ENCODE measurements at places on chromosomes 1 and 21.
A peak's percentile ranks its signal among the peaks of the same experiment; 100 is the strongest.

DNA sequence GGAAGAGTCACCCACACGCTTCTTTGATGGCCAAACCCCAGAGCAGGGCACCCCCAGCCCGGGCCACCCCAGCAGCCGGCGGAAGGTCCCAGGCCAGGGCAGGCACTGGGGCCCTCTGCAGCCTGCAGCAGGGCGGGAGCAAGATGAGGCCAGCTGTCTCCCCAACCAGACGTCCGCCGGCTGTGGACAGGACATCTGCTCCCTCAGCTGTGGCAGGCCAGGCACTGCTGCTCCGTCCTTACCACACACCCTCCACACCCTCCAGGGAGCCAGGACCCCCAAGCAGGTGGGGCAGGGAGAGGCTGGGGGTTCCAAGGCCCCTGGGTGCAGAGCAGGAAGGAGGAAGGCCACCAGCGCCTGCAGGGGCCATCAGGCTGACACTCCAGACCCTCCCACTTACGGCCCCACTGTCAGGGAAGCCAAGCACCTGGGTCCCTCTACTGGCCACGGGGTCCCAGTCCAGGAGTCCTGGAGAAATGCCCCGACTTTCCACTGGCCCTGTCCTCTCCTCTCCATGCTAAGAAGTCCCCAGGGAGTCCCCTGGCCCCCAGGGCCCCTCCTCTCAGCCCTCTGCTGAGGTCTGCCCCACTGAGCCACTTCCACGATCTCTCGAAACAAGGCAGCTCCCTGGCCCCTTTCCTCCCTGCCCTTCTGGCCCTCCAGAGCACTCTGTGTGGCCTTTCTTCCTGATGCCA lies 5.6 kb downstream of the WNT9A start:
- DNase-seq, result no peak
- H3K27ac ChIP-seq, result no peak overlapping the region
- peaks cover 10% of the 10 kb centered on the region for H3K4me1 ChIP-seq
- no peaks in the 10 kb centered on the region for H3K36me3 ChIP-seq
- H3K27me3 ChIP-seq, result no peaks in the 10 kb centered on the region

DNA sequence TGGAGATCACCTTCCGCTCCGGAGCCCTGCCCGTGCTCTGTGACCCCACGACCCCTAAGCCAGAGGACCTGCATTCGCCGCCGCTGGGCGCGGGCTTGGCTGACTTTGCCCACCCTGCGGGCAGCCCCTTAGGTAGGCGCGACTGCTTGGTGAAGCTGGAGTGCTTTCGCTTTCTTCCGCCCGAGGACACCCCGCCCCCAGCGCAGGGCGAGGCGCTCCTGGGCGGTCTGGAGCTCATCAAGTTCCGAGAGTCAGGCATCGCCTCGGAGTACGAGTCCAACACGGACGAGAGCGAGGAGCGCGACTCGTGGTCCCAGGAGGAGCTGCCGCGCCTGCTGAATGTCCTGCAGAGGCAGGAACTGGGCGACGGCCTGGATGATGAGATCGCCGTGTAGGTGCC lies 9.6 kb downstream of the SPATA46 start:
- H3K27ac ChIP-seq, result no peak overlapping the region
- H3K4me1 ChIP-seq, result peaks cover 13% of the 10 kb centered on the region
- no peaks in the 10 kb centered on the region for H3K27me3 ChIP-seq
- H3K4me3 ChIP-seq, result no peak overlapping the region

- peaks cover 23% of the 10 kb centered on the region for H3K36me3 ChIP-seq
- no peak for DNase-seq
- H3K4me3 ChIP-seq, result no peak overlapping the region
- H3K27me3 ChIP-seq, result no peaks in the 10 kb centered on the region
- H3K4me1 ChIP-seq, result no peaks in the 10 kb centered on the region
- H3K27ac ChIP-seq, result no peak overlapping the region
Observed at GRCh38 chr1:223792046-223792445, 53.7 kb downstream of the TP53BP2 start.

- H3K36me3 ChIP-seq, result no peaks in the 10 kb centered on the region
- no peak overlapping the region for H3K4me3 ChIP-seq
- H3K27ac ChIP-seq, result no peak overlapping the region
- H3K4me1 ChIP-seq, result peaks cover 4% of the 10 kb centered on the region
- no peak for DNase-seq
- no peaks in the 10 kb centered on the region for H3K27me3 ChIP-seq
Observed at GRCh38 chr1:98923667-98924066, 81.0 kb downstream of the PLPPR5 start.

GRCh38 chr1:14784790-14785773 lies 186.6 kb downstream of the KAZN start:
- peaks cover 6% of the 10 kb centered on the region for H3K4me1 ChIP-seq
- no peaks in the 10 kb centered on the region for H3K27me3 ChIP-seq
- no peak overlapping the region for H3K27ac ChIP-seq
- no peaks in the 10 kb centered on the region for H3K36me3 ChIP-seq
- no peak overlapping the region for H3K4me3 ChIP-seq

- no peaks in the 10 kb centered on the region for H3K36me3 ChIP-seq
- DNase-seq, result peak; percentile 22
- peak within 1 kb of the TSS; percentile 42 for H3K4me3 ChIP-seq
Observed at GRCh38 chr1:31239653-31240241, at the start of gene NKAIN1. NKAIN1 (minus strand) TSS chr1:31239887; CDS start chr1:31239547, 340 bp downstream.

GRCh38 chr1:117546467-117546866 lies 59.4 kb upstream of the TENT5C start:
- DNase-seq, result no peak
- no peaks in the 10 kb centered on the region for H3K4me1 ChIP-seq
- H3K27ac ChIP-seq, result no peak overlapping the region

DNA sequence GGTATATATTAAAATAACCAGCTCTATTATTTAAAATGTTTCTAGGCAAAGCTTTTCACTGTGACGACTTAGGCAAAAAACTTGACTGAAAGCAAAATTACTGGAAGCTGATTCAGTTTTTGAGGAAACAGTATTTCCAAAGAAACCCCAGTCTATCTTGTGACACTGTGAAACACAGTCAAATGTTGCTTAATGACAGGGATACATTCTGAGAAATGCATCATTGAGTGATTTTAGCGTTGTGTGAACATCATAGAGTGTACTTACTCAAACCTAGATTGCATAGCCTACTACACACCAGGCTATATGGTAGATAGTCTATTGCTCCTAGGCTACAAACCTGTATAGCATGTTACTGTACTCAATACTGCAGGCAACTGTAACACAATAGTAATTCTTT lies 116.9 kb upstream of the KCNK1 start:
- H3K27ac ChIP-seq, result no peak overlapping the region
- DNase-seq, result no peak
- no peaks in the 10 kb centered on the region for H3K27me3 ChIP-seq
- H3K4me1 ChIP-seq, result no peaks in the 10 kb centered on the region
- H3K4me3 ChIP-seq, result no peak overlapping the region

- H3K4me3 ChIP-seq, result peak overlapping the region; percentile 19
- peaks cover 31% of the 10 kb centered on the region for H3K4me1 ChIP-seq
- H3K27ac ChIP-seq, result peak overlapping the region; percentile 78
- H3K27me3 ChIP-seq, result no peaks in the 10 kb centered on the region
- peak; percentile 100 for DNase-seq
- H3K36me3 ChIP-seq, result no peaks in the 10 kb centered on the region
Observed at GRCh38 chr1:234925440-234926263, 203.0 kb downstream of the TOMM20 start.

DNA sequence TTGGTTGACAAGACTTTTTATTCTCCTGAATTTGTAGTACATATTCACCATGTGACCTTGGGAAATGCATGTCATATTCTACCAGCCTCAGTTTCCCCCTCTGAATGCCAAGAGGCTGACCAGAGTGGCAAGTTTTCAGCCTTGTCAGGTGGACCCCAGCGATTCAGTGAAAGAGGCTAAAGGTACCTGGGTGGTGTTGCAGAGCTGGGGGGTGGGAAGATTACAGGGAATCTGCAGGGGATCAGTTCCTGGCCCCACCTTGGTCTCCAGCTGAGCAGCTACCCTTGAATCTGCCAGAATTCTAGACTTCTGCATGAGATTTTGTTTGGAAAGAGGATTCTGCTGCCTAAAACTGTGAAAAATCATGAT lies 27.9 kb upstream of the KCNA2 start:
- no peaks in the 10 kb centered on the region for H3K36me3 ChIP-seq
- no peak overlapping the region for H3K27ac ChIP-seq
- no peak for DNase-seq
- no peaks in the 10 kb centered on the region for H3K27me3 ChIP-seq
- no peak overlapping the region for H3K4me3 ChIP-seq

- no peaks in the 10 kb centered on the region for H3K4me1 ChIP-seq
- no peak overlapping the region for H3K27ac ChIP-seq
- no peak overlapping the region for H3K4me3 ChIP-seq
- no peak for DNase-seq
- H3K27me3 ChIP-seq, result no peaks in the 10 kb centered on the region
Observed at GRCh38 chr21:29557200-29557599, 258.5 kb downstream of the BACH1 start.

- DNase-seq, result no peak
- no peak overlapping the region for H3K27ac ChIP-seq
- H3K36me3 ChIP-seq, result no peaks in the 10 kb centered on the region
- peaks cover 25% of the 10 kb centered on the region for H3K27me3 ChIP-seq
Observed at GRCh38 chr1:156658496-156658895, 16.6 kb downstream of the BCAN start.

DNA sequence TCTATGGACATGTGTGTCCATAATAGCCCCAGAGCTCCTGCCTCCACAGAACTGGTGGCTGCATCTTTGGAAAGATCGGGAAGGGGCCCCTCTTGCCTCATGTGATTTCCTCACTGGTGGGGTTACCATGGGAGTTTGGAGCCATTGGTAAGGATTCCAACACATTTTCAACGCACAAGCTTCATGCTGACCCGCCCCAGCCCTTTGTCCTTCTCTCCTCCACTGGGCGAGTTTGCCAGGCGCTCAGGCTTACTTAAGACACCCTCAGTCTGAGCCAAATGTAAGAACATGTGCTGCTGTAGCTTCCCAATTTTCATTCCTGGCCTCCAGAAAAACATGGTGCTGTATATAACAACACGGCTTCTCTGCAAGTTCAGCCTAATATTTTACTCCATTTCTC lies 72.4 kb downstream of the ATP5PO start:
- no peak for DNase-seq
- peaks cover 11% of the 10 kb centered on the region for H3K4me1 ChIP-seq
- no peaks in the 10 kb centered on the region for H3K27me3 ChIP-seq
- H3K36me3 ChIP-seq, result no peaks in the 10 kb centered on the region
- H3K27ac ChIP-seq, result no peak overlapping the region

GRCh38 chr1:27406362-27406680 lies 13.9 kb downstream of the GPR3 start:
- no peaks in the 10 kb centered on the region for H3K27me3 ChIP-seq
- H3K4me3 ChIP-seq, result no peak overlapping the region
- H3K36me3 ChIP-seq, result peaks cover 6% of the 10 kb centered on the region

DNA sequence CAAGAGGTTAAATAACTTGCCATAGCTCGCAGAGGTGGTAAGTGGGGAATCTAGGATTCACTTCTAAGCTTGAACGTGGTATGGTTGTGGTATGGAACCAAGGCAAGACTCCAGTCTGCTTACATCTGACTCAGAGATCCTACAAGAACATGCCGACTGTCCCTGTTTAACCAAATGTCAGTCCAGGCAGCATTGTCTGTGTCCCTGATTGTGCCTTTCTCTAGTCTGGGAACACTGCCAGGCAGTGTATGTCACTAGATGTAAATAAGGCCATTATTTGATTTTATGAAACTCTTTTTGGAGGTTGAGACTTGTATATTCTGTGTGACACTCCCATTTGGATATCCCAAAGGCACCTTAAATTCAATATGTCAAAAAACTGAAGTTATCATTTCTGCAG lies 96.0 kb downstream of the NOS1AP start:
- no peaks in the 10 kb centered on the region for H3K36me3 ChIP-seq
- DNase-seq, result no peak
- peaks cover 11% of the 10 kb centered on the region for H3K27me3 ChIP-seq
- no peak overlapping the region for H3K4me3 ChIP-seq

GRCh38 chr1:67589519-67590233 lies 95.3 kb upstream of the GADD45A start:
- H3K27me3 ChIP-seq, result no peaks in the 10 kb centered on the region
- no peaks in the 10 kb centered on the region for H3K4me1 ChIP-seq
- no peak overlapping the region for H3K4me3 ChIP-seq
- H3K27ac ChIP-seq, result no peak overlapping the region

- DNase-seq, result no peak
- no peaks in the 10 kb centered on the region for H3K4me1 ChIP-seq
- H3K4me3 ChIP-seq, result no peak overlapping the region
- no peaks in the 10 kb centered on the region for H3K36me3 ChIP-seq
Observed at GRCh38 chr1:72845981-72846380, 563.6 kb upstream of the NEGR1 start.
